Mucosa of descending colon (tissue), 3 donors: ENCODE measurements at places on chromosomes 6 and 20. TPM values are rescaled to one million over a fixed set of nuclear protein-coding genes. Genes with fewer than 3 reads are reported as not detected.

BPIFB2 gene
- not detected for total RNA-seq

FRMD1 gene
- 14.3 TPM for total RNA-seq

PKIG gene
- 101 TPM for total RNA-seq

NOX3 gene
- not detected for total RNA-seq

CST4 gene
- not detected for total RNA-seq

CDSN gene
- total RNA-seq, result not detected

PROKR2 gene
- total RNA-seq, result not detected

RIPK1 gene
- 35.8 TPM for total RNA-seq

VSTM2L gene
- total RNA-seq, result 0.81 TPM

LGSN gene
- 0.05 TPM for total RNA-seq

CPNE5 gene
- total RNA-seq, result 15.2 TPM

ZNF334 gene
- 4.5 TPM for total RNA-seq

TMC2 gene
- total RNA-seq, result not detected

C20orf144 gene
- not detected for total RNA-seq

SALL4 gene
- 0.05 TPM for total RNA-seq

LY6G6C gene
- total RNA-seq, result 0.32 TPM

PDE10A gene
- 1.7 TPM for total RNA-seq

BPIFB1 gene
- not detected for total RNA-seq

BTN3A1 gene
- 25.5 TPM for total RNA-seq

SYCP2L gene
- total RNA-seq, result 0.12 TPM

BNIP5 gene
- total RNA-seq, result 17.4 TPM

STMN3 gene
- total RNA-seq, result 6.7 TPM

OR2B6 gene
- total RNA-seq, result not detected
